ENCODE measurements at places on chromosomes 7 and 10. TPM values are rescaled to one million over a fixed set of nuclear protein-coding genes. Genes with fewer than 3 reads are reported as not detected.

The AKR1C8 gene
- polyA plus RNA-seq = not detected

The METTL27 gene
- 2.6 TPM for polyA plus RNA-seq

The ADRB1 gene
- polyA plus RNA-seq = not detected

GRCh38 chr10:22479419-22479818 is 134.1 kb downstream of the SPAG6 start:
- DNase-seq = no peak

- DNase-seq = no peak
Measured at GRCh38 chr7:94571816-94572215, 62.2 kb downstream of the CASD1 start.

GRCh38 chr10:45404087-45404769 is 30.2 kb downstream of the ALOX5 start:
- no peak for DNase-seq

DNA sequence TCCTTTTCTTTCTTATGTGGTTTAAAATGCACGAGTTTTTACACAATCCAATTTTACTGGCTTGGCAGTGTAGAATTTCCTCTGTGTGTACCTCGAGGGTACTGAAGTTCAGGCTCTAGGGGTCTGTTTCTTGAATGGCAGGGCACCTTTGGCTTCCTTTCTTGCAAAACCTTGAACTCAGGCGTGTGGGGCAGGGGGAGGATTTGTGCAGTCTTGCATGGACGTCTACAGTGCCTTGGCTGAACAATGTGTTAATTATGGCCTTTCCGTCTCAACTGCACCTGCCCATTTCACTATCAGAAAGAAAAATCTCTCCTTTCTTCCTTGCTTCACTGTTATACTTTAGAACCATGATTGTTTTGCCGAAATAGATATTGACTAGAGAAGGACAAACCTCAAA is 570.9 kb downstream of the INHBA start:
- DNase-seq = no peak

The ARMC3 gene
- polyA plus RNA-seq = not detected
